ENCODE measurements at places on chromosomes 7 and 10.

GRCh38 chr10:29881336-29881771 is 178.0 kb downstream of the JCAD start:
- DNase-seq, result no peak

DNA sequence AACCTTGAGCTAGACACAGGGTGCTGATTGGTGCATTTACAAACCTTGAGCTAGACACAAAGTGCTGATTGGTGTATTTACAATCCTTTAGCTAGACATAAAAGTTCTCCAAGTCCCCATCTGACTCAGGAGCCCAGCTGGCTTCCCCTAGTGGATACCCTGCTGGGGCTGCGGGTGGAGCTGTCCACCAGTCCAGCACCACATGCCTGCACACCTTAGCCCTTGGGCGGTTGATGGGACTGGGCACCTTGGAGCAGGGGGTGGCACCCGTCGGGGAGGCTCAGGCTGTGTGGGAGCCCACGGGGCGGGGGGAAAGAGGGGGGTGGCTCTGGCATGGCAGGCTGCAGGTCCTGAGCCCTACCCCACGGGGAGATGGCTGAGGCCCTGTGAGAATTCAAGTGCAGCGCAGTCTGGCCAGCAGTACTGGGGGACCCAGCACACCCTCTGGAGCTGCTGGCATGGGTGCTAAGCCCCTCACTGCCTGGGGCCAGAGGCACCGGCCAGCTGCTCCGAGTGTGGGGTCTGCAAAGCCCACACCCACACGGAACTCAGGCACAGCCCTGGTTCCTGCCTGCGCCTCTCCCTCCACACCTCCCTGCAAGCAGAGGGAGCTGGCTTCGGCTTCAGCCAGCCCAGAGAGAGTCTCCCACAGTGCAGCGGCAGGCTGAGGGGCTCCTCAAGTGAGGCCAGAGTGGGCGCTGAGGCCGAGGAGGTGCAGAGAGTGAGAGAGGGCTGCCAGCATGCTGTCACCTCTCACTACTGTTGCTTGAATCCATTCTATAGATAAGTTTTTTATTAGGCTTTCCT is 369.8 kb upstream of the SMIM30 start:
- no peak for DNase-seq

DNA sequence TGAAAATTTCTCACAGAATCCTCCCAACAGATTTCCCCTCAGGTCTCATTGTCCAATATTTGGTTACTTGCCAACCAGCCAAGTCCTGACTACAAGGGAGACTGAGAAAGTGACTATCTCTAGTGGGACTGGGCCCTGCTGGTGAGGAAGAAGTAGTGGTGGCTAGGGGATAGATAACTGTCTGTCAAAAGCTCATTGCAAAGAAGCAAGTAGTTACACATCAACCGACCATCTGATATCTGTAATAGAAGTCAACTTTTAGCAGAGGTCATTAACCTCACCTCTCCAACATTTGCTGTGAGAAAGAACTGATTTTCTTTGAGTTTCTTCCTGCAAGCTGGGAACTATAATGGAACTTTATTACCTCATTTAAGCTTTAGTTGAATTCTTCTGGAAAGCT is 15.2 kb downstream of the STAMBPL1 start:
- no peak for DNase-seq

DNA sequence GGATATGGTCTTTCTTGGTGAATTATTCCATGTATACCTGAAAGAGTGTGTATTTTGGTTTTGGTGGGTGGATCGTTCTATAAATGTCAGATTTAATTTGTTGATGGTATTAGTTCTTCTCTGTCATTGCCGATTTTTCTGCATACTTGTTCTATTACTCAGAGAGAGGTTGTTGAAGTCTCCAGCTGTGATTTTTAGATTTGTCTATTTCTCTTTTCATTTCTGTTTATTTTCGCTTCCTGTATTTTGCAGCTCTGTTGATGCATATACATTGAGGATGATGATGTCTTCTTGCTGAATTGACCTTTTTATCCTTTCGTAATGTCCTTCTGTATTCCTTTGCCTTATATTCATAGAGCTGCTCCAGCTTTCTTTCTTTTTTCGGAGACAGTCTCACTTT is 12.1 kb upstream of the BHLHA15 start:
- no peak for DNase-seq

GRCh38 chr7:133528796-133529195 is 275.9 kb downstream of the EXOC4 start:
- DNase-seq, result no peak

- no peak for DNase-seq
Observed at GRCh38 chr10:95588025-95588424, 26.9 kb upstream of the SORBS1 start.

GRCh38 chr7:108129018-108129965 is 869 bp downstream of the LAMB4 start:
- no peak for DNase-seq

- DNase-seq, result no peak
Observed at GRCh38 chr7:16839646-16840045, 34.8 kb upstream of the AGR2 start.

GRCh38 chr7:133429371-133429770 is 176.5 kb downstream of the EXOC4 start:
- DNase-seq, result no peak

GRCh38 chr10:124214610-124215375 is 121.4 kb upstream of the CHST15 start:
- DNase-seq, result no peak

- no peak for DNase-seq
Observed at GRCh38 chr10:106083572-106083971, 1080.9 kb downstream of the SORCS1 start.

- no peak for DNase-seq
Observed at GRCh38 chr7:106641416-106641815, 19.5 kb downstream of the CCDC71L start.

DNA sequence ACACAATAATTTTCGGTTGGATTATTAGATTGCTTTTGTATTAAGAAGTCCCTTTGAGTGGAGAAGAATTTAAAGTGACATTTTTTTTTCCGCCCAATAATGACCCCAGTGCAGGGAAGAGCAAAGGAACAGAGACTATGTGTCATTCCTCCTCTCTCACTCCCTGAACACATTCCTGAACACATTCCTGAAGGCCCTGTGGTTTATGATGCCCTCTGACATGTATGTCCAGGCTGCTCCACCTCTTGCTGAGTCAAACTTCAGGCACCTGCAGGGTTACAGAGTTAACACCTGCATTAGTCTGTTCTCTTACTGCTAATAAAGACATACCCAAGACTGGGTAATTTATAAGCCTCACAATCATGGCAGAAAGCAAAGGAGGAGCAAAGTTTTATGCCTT is 704.0 kb upstream of the LRRN3 start:
- DNase-seq, result no peak
